T-helper 17 cell (primary cell): ENCODE measurements at places on chromosomes 1 and 21. TPM values are rescaled to one million over a fixed set of nuclear protein-coding genes. Genes with fewer than 3 reads are reported as not detected.

- no peak for DNase-seq
These were observed 478.0 kb downstream of the CAMTA1 start for GRCh38 chr1:7263021-7263960.

- DNase-seq = no peak
These were observed 42.6 kb upstream of the GPR153 start for GRCh38 chr1:6303397-6304012.

GRCh38 chr1:26782521-26783212 lies 5.1 kb upstream of the PIGV start:
- no peak for DNase-seq

DNA sequence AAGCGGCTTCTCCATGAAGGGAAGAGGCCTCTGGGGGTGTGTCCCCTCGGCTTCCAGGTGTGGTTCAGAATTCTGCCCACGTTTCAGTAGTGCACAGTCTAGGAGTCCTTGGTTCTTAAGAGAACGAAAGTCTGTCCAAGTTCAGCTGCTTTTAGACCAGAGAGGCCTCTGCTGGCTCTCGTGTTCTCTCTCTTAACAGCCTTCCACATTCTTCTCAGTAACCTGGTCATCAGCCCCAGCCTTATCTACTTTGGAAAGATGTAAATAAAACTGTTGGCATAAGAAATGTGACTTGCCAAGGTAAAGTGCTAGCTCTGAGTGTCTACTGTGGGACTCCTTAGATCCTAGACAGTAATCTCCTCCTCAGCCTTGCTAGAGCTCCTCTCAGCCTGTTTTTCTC lies 15.3 kb upstream of the STUM start:
- DNase-seq = no peak

- DNase-seq = no peak
These were observed 39.6 kb upstream of the DOCK7 start for GRCh38 chr1:62727656-62728407.

DNA sequence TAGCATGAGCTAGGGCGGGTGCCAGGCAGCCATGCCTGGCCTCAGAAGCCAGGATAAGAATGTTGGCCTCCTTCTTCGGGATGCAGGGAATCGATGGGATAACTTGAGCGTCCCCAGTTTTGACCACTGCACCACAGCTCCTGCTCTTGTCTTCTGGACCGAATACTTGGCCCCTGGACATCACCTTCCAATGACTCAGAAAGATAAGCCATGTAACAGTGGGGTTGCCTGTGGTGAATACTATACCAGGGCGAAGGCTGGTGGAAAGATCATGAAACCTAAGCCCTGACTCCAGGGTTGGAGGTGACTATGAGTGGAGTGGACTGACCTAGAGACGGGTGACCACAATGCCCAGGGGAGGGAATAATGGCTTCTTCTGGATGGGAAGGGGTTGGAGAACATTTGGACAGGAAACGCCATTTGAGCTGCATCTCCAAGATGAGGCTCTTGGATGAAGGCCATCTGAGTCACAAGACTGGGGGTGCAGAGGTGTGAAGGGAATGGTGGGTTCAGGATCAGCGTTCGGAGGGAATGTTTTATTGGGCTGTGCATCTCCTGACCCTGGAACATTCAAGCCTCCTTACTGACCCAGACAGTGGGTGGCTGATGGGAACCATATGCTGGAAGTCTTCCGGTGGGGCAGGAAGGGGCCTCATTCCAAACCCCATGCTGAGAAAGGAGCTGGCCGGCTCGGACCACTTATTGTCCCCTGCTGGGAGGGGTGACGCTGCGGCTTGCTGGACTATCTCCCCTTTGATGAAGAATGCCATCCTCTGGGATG lies 18.5 kb upstream of the KCNE2 start:
- DNase-seq = no peak

DNA sequence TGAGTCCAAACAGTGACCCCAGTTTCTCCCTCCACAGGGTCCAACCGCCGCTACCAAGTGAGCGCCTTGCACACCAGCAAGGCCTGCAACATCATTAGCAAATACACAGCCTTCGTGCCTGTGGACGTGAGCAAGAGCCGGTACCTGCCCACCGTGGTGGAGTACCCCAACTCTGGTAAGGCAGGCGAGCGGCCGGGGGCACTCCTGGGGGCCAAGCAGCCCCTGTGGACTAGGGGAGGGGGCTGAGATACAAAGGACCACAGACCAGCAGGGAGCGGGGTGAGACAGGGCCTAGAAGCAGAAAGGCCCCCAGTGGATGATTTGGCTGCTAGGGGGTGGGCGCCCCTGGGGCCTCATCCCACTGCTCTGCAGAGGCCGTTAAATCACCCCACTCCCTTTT lies 54.7 kb downstream of the VWA5B1 start:
- DNase-seq = no peak

DNA sequence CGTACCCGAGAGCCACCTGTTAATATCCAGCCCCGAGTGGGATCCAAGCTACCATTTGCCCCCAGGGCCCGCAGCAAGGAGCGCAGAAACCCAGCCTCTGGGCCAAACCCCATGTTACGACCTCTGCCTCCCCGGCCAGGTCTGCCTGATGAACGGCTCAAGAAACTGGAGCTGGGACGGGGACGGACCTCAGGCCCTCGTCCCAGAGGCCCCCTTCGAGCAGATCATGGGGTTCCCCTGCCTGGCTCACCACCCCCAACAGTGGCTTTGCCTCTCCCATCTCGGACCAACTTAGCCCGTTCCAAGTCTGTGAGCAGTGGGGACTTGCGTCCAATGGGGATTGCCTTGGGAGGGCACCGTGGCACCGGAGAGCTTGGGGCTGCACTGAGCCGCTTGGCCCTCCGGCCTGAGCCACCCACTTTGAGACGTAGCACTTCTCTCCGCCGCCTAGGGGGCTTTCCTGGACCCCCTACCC lies 1.4 kb downstream of the USP21 start:
- DNase-seq = no peak

The ACBD6 gene
- total RNA-seq = 33.1 TPM

The ATP6V1G3 gene
- total RNA-seq = not detected
